Stimulated activated CD4-positive, alpha-beta T cell treated with anti-CD3 and anti-CD28 coated beads, Interleukin-1b, Interleukin-23, amount 100 ng/mL, for 1 hour (primary cell): ENCODE measurements at places on chromosomes 2 and 18.

- no peak for DNase-seq
Observed at GRCh38 chr2:161307676-161308075, 549 bp upstream of the PSMD14 start.

DNA sequence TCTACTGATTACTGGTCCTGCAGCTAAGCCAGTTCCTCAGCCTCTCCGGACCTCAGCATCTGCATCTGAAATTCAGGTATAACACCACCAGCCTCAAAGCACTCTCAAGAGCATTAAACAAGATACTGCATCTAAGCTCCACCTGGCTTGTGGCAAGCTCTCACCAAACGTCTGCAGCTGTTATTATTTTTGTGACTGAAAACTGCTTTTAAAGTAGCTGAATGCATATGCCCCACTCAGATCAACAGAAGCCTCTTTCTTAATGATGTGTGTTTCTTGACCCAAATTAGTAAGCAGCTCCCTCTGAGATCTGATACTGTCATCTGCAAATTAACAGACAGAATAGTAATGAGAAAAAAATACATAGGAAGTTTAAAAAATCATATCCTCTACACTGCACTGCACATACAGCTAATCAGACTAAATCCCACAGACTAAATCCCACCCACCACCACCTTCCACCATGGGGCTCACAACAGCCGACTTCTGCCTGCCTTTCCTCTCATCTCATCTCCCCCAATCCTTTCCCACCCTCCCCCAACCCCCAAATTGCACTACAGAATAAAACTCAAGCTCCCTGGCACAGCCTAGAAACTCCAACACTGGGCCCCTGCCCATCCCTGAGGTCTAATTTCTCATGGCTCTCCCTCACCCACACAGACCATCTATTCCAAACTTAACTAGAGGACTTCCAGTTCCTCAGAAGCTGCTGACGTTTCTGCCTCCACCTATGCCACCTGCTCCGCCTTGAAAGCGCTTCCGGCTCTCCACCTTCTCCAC, 52.9 kb downstream of the TMEM163 start:
- no peak for DNase-seq

DNA sequence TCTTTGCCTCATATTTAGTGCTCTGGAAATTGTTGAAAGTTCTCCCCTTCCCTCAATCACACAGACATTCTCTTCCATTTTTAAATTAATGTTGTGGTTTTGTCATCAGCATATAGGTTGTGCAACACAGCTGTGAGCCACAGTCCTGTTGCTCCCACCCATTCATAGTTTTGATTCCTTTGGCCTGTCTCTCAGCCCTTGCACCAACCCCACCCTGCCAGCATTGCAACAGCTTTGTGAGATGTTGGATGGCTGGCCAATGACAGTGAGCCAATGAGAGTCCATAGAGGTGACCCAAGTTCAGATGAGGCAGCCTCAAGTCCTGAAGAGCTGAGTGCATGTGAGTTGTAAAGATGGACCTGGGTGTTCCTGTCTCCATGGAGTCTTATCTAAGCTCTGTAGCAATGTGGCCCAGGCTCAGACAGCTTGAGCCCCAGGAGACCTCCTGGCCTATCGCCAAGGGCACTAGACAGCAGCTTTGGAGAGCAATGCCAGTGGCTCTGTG, 775.5 kb downstream of the RNF144A start:
- no peak for DNase-seq

- no peak for DNase-seq
Observed at GRCh38 chr2:122706757-122707223, 951.3 kb downstream of the TSN start.

DNA sequence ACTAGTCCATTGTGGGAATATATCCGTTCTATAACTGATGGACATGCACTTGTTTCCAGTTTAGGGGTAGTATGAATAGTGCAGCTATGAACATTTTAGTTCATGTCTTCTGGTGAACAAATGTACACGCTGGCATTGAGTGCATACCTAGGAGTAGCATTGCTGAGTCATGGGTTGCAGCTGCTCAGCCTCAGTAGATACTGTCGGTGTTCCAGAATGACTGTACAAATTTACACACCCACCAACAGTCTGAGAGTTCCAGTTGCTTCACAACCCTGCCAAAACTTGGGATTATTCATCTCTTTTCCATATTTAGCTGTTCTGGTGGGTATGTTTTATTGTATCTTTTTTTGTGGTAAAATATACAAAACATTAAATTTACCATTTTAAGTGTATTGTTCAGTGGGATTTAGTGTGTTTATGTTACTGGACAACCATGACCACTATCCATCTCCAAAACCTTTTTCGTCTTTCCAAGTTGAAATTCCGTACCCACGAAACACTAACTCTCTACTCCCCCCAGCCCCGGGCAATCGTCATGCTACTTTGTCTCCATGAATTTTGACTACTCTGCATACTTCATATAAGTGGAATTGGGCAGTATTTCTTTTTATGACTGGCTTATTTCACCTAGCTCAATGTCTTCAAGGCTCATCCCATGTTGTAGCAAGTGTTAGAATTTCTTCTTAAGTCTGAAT, 281.0 kb downstream of the PRKCE start:
- DNase-seq, result no peak

- DNase-seq, result no peak
Observed at GRCh38 chr2:185695711-185696235, 42.8 kb upstream of the FSIP2 start.

GRCh38 chr2:102025016-102025501, 33.3 kb downstream of the IL1R2 start:
- DNase-seq, result no peak

GRCh38 chr18:72672364-72673184, 128.4 kb upstream of the CBLN2 start:
- DNase-seq, result no peak

- DNase-seq, result no peak
Observed at GRCh38 chr2:227528803-227529202, 56.8 kb downstream of the AGFG1 start.

- DNase-seq, result no peak
Observed at GRCh38 chr18:47577520-47577919, 326.1 kb upstream of the SKOR2 start.

- no peak for DNase-seq
Observed at GRCh38 chr2:188383158-188383557, 91.5 kb downstream of the GULP1 start.

DNA sequence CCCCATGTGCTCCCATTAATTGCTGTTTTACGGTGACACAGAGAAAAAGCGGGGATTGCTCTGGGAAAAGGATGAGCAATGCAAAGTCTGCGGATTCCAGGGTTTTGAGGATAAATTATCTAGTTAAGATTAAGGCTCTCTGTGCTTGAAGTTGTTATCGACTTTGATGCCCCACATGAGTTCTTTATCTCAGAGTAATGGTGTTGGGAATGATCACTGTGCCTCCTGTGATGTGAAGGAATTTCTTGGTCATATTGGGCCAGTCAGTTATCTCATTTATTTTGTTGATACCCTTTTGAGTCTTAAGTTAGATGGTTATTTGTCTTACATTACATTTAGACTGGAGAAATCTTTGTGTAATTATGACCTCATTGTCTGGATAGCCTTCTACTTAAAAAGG, 184.6 kb upstream of the MEX3C start:
- no peak for DNase-seq

DNA sequence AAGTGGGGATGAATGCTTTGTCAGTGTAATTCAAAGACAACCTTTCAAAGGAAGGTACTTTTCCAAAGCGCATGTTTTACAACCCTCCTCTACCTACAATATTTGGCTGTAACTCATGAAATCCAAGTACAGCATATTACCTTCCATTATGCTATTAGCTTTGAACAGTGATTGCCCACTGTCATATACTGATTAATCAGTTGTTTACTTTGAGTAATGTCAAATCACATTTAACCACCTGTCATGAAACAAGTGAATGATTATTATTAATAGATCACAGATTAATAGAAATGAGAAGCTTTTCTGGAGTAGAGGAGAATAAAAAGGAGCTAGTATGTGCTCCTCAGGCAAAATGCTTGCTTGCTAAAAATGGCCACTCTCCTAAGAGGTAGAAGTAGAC, 150.5 kb upstream of the SMAD7 start:
- DNase-seq, result no peak

DNA sequence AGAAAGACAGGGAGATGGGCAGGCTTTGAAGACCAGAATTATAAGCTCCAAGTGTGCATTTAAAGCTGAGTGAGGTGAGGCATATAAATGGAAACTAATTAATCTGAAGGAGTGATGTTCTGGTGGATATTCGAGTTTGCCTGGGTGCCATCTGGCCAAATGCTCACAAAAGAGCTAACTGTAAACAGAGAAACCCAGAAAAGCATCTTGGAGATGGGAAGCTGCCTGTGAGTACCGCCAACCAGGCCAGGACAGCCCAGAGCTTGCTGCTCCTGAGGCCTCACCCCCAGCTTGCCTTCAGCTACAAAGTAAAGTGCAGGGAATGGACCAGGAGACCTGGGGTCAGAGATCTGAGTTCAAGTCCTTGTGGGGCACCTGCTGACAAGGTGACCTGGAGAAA, 446.1 kb upstream of the MYT1L start:
- DNase-seq, result no peak

DNA sequence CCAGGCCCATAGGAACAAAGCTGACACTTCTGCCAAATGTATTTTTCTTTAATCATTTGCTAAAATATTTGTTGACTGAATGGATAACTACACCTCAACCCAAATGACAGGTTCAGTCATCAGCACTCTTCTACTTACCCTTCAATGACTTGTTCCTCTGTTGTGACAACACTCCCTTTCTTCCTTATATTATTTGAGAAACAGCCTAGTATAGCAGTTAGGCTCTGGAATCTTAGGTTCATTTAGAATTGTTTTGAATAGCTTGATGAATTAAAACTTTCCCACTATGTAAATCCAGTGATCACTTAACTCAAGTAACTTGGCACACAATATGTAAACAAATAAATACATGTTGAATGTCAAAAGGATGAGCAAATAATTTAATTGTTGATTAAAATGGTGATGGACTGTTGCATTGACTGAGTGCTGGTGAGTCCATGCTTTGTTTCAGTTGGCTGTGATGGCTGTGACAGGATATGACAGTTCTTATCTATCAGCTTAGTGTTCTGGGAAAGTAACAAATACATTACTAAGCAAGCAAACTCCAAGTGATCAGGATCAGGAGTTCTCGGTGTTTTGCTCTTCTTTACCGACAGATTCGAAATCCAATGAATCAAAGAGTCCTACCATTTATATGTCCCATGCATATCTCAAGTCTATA, 2.8 kb upstream of the MOGAT1 start:
- DNase-seq, result no peak

DNA sequence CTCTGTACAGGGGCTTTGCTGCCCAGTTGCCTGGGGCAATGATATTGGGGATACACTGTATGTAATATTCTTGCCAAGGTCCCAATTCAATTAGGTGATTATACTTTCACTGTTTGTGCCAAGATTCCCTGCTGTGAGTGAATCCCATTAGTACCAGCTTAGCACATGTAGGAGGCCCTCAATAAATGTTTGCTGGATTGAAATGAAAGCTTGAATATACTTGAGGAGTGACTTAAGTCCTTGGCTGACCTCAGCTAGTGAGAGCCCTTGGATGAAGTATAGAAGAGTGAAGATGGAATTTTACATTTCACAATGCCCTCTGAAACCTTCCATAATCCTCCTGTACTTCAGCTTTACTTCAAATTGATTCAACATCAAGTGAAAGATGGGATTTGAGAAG, 102.9 kb downstream of the GATA6 start:
- no peak for DNase-seq

- no peak for DNase-seq
Observed at GRCh38 chr2:126836761-126837679, 61.7 kb upstream of the TEX51 start.

DNA sequence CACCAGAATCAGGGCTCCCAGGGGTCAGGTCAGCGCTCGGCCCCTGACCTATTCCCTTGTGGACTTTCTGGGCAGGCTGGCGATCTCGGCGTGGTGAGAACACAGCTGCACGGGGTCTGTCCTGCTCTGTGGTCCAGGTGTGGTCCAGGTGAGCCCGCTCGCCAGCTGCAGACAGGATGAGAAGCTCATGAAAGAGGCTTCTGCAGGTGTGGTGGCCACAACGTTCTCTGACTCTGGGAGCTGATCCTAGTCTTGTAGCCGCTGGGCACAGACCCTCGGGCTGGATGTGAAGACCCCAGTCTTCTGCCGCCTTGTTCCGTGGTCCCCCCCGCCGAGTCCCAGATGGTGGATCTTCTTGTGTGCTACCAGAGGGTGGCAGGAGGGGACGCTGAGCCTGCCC, 129.7 kb downstream of the RTP5 start:
- no peak for DNase-seq

GRCh38 chr18:6842081-6842480, 112.6 kb downstream of the ARHGAP28 start:
- DNase-seq, result no peak

- no peak for DNase-seq
Observed at GRCh38 chr2:191302459-191303139, 57.4 kb downstream of the MYO1B start.

DNA sequence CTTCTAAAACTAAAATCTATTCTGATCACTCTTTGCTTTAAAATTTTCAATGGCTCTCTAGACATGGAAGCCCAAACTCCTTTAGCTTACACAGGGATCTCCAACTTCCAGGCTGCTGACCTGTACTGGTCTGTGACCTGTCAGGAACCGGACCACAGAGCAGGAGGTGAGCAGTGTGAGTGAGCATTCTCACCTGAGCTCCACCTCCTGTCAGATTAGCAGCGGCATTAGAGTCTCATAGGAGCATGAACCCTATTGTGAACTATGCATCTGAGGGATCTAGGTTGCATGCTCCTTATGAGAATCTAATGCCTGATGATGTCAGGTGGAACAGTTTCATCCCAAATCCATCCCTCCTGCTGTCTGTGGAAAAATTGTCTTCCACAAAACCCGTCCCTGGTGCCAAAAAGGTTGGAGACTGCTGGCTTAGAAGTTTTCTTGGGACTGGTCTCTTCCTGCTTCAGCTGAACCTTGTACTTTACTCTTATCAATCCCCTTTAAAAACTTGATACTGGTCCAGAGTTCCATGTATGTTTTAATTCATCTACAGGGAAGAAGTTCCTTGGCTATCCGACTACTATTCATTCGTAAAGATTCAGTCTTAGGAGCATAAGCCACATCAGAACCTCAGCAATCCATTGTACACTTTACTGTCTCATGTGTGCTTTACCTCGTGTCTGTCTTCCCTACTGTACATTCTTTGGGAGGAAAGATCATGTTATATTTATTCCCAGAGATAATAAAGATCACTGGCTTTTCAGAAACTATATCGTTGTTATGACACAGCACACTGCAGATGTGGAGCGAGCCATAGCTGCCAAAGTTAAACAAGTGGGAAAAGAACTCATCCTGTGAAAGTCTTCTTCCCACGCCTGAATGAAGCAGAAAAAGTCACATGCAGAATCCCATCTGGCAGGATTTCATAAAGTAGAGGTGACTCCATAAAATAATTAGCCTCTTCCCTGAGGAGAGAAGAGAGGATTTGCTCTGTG, 183.8 kb downstream of the LRATD1 start:
- DNase-seq, result no peak

- DNase-seq, result no peak
Observed at GRCh38 chr2:32925283-32925815, 21.4 kb upstream of the LTBP1 start.

GRCh38 chr2:102449370-102449974, 23.6 kb upstream of the SLC9A4 start:
- DNase-seq, result peak; percentile 24

- DNase-seq, result no peak
Observed at GRCh38 chr2:187478719-187479118, 30.7 kb upstream of the CALCRL start.
